ENCODE measurements at places on chromosomes 2 and 18.

DNA sequence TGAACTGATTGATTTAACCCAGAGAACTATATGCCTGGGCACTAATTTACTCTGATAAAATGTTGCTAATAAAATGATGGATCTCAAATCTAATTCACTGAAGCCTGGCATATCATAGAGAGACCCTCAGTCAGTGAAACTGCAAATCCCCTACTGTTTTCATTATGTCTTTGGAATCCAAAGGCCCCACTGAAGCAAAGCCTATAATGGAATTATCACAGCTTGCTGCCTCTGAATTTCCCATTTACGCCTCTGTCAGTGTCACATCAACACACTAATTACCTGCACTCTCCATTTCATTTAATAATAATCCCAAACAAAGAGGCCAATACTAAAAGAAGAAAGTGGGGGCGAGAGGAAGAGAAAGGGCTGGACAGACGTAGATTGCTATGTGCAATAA is 470.9 kb downstream of the MBD2 start:
- DNase-seq: no peak

DNA sequence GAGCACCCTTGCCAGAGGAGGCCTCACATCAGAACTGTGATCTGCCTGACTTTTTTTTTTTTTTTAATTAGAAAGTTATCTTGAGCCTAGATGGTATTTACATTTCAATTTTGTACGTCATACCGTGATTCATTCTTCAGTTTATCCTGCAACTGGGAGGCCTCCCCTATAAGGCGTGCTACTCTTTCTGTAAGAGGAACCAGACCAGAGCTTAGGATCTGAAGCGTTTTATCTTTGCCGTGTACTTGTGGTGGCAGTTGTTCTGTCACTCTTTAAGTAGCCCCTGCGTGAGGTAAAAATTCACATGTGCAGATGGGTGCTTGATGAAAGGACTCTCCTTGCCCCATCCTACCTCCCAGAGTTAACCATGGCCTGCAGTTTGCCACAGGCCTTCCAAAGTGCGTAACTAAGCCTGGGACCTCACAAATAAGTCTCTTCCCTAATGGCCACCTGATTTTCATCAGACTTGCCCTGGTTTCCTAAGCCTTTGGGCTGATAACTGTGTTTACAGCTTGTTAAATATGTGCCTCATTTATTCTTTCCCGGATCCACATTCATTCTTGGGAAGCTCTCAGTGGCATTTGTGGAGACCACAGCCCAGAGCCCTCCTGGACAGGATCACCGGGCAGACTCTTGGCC is 96.0 kb downstream of the MTCL1 start:
- no peak for DNase-seq

GRCh38 chr2:9950521-9951271 is 797 bp upstream of the GRHL1 start:
- DNase-seq: peak; percentile 47

DNA sequence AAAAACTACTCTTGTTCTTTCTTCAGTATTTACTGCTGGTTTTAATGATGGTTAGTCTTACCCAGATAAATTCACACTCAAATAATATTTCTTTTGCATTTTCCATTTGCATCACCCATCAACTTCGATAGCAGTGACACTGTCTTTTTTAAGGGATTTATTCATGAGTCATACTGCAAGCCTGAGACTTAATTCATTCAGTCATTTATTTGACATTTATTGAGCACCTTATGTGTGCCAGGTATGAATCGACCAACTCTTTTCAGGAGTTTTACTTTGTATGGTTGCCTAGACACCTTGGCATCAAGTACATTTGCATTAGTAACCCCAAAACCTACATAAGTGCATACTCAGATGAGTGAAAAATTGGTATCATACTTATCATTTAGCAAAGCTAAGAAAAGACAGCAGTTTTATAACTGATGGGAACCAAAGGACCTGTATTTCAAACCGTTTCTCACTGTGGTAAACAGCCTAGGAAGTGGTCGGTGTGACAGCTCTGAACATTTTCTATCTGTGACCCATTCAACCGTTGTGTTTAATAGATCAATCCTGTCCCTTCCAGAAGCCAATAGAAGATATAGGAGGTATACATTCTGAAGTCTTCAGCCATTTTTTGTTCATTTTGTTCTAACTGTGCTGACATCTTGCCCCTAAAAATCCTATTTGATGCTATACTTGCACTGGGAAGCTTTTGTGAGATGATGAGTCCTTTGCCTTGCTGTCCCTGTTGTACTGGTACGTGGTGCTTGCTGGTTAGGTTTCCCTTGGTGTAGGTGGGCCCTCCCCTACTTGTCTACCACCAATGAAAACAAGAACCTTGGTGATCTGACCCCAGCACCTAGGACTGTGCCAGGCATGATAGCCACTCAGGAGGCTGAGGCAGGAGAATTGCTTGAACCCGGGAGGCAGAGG is 484.7 kb upstream of the RAB12 start:
- DNase-seq: no peak

GRCh38 chr18:43596105-43596712 is 318.9 kb upstream of the SYT4 start:
- no peak for DNase-seq

All from stimulated activated CD4-positive, alpha-beta T cell treated with anti-CD3 and anti-CD28 coated beads, Interleukin-12 subunit alpha, Interleukin-12 subunit beta, amount 100 ng/mL, for 4 hours (primary cell).